AG09319 (cell line): ENCODE measurements at places on chromosomes 5 and 9.

- DNase-seq = no peak
Observed at GRCh38 chr9:3036333-3036700, 192.4 kb upstream of the PUM3 start.

DNA sequence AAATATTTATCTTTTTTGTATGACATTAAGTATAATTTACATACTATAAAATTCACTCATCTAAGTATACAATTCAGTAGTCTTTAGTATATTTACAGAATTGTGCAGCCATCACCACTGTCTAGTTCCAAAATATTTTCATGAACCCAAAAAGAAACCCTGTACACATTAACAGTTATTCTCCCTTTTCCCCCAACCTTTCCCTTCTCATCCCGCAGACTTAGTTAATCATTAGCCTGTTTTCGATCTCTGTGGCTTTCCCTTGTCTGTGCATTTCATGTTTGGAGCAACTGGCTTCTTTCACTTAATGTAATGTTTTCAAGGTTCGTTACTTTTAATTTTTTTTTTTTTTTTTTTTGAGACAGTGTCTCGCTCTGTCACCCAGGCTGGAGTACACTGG, 37.5 kb downstream of the MTREX start:
- no peak for DNase-seq

DNA sequence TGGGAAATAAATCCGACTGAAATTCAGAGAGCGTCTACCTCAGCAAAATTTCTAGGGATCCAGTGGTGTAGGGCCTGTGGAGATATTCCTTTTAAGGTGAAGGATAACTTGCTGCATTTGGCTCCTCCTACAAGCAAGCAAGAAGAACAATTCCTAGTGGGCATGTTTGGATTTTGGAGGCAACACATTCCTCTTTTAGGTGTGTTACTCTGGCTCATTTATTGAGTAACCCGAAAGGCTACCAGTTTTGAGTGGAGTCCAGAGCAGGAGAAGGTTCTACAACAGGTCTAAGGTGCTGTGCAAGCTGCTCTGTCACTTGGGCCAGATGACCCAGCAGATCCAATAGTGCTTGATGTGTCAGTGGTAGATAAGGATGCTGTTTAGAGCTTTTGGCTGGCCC, 862.4 kb upstream of the CDH9 start:
- no peak for DNase-seq

DNA sequence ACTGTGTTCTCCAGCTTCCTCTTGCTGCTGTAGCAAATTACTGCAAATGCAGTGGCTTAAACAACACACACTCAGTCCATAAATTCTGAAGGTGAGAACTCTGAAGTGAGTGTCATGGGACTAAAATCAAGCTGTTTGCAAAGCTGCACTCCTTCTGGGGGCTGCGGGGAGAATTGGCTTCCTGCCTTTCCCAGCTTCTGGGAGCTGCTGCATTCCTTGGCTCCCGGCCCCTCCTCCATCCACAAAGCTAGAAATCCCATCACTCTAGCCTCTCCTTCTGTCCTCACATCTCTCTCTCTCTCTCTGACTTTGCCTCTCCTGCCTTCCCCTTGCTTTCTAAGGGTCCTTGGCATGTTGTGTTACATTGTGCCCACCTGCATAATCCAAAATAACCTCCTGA, 14.2 kb upstream of the MED10 start:
- DNase-seq = no peak

DNA sequence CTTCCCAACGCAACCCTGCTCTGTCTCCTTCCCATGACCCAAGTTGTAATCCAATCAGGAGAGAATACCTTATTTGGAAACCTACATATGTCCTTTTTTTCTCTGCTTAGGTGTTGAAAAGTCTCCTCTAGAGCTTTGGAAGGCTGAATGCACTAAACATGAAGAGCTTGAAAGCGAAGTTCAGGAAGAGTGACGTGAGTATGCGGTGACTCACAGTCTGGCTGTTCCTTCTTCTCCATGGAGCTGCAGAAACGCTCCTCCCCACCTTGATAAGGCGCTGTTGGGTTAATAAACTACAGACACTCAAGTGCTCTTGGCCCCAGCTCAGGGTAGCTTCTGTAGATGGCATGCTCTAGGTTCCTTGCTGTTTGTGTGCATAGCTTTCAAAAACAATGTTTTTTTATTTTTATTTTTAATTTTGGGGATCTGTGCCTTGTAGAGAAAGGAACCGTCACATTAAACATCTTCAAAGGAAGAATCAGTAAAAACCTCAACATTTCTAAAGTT, 30.7 kb downstream of the RAI14 start:
- DNase-seq = peak; percentile 66

DNA sequence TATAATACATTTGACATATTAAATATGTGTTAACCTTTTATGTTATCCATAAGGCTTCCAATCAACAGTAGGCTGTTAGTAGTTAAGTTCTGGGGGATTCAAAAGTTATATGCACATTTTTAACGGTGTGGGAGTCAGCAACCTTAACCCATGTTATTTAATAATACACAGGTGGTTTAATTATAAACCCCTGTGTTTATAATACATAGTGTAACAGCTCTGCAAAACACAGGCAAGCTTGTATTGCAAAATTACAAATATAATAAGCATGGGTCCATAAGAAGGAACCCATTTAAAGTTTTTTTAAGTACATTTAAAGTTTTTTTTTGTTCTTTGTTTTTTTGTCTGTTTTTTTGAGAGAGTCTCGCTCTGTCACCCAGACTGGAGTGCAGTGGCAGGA, 14.5 kb upstream of the RAD23B start:
- DNase-seq = no peak

DNA sequence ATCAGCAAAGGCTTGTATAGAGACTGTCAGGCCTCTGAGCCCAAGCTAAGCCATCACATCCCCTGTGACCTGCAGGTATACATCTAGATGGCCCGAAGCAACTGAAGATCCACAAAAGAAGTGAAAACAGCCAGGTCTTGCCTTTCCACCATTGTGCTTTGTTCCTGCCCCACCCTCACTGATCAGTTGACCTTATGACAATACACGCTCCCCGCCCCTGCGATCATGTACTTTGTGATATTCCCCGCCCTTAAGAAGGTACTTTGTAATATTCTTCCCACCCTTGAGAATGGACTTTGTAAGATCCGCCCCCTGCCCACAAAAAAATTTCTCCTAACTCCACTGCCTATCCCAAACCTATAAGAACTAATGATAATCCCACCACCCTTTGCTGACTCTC, 18.6 kb upstream of the NPM1 start:
- no peak for DNase-seq

- DNase-seq = no peak
Observed at GRCh38 chr5:53288511-53288910, 179.0 kb upstream of the MOCS2 start.

- DNase-seq = no peak
Observed at GRCh38 chr5:141668601-141669265, 13.3 kb downstream of the ARAP3 start.

GRCh38 chr9:71812385-71812784, 44.1 kb upstream of the CEMIP2 start:
- no peak for DNase-seq

- no peak for DNase-seq
Observed at GRCh38 chr9:1058826-1059487, 8.8 kb downstream of the DMRT2 start.

DNA sequence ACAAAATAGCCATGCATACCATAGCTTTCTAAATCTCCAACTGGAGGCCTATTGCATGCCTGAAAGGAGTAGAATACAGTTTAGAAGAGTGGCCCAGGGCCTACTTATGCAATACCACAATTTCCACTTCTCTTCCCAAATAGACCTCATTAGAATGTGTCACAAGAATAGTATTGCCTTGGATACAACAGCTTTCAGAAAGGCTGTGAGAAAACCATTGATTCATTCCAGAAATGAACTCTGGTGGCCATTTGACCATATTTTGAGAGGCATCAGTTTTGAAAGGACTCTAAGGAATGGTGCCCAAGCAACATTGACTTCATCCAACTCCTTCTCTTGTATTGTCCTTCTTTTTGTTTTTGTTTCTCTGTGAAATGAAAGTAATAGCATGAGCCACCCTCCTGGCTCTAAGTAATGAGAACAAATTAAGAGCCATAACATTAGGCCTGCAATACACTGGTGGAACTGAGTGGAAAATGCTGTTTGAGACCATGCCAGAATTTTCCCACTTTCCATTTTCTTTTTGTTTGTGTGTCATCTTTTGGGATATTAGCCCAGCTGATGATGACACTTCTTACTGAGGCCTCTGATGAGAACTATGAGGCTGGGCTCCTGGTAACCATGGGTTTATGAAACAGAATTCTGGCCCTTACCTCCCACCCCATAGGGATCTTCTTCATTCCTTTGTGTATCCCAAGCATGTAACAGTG, 90.2 kb downstream of the TMEM174 start:
- DNase-seq = no peak

DNA sequence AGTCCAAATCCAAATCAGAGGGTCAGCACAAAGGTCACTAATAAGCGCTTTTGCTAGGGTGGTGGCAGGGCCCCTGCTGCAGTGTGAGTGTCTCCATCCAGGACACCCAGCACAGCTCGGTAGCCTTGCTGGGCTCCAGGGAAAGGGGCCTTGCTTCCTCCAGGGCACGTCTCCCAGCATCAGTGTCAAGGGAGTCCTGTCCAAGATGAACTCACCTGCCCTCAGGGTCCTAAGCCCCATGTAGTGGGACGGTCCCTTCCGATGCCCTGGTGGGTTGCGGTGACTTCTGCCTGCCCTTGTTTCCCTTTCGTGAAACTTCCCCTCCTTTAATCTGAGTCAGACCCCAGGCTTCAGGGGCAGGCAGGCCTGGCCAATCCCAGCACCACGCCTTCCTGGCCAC, 101.7 kb downstream of the ZNF354C start:
- no peak for DNase-seq

DNA sequence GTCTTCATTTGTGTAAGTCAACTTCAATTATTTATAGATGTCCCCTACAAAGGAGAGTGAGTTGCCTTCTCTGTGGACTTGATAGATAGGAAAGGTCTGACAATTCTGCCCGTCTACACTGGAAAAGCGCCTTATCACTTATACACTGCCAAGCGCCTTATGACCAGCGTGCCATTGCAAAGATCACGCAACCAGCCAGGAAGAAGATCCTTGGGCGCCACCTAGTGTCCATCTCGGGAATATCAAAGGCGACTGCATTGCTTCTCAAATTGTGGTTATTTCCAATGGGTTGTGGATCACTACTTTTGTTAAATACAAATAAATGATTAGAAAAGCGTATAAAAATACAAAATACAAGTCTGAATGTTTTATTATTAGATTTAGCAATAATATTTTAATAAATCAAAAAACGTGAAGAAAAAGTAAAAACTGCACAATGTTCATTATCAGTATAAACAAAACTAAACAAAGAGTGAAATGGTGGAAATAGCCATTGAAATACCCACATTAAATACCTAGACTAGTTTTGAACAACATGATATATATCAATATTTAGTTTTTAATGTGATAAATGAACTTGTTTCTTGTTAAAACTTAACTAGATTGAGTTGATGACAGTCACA, 27.8 kb downstream of the SUB1 start:
- peak; percentile 42 for DNase-seq

GRCh38 chr9:18143073-18143745, 330.7 kb upstream of the ADAMTSL1 start:
- no peak for DNase-seq

GRCh38 chr5:170563824-170564567, 60.2 kb downstream of the KCNIP1 start:
- DNase-seq = no peak

DNA sequence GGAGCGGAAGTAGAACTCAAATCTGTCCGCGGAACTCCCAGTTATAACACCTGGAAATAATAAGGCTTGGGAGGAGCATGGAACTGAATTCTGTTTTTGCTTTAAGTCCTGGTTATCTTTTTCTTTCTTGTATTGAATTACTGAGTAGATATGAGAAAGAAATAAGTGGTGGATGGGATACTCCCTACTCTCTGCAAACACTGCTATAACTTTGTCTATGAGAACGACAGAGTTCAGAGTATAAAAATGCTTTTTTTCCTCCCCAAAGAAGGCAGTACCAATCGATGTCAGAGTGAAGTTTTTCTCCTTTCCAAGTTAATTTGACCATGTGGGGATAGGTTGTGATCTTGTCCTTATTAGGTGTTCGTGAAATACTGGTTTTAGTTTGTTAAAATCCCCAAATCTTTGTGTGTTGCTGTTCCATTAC, 1.2 kb downstream of the RIC1 start:
- no peak for DNase-seq

- DNase-seq = no peak
Observed at GRCh38 chr9:89716559-89716958, 111.7 kb downstream of the GADD45G start.

DNA sequence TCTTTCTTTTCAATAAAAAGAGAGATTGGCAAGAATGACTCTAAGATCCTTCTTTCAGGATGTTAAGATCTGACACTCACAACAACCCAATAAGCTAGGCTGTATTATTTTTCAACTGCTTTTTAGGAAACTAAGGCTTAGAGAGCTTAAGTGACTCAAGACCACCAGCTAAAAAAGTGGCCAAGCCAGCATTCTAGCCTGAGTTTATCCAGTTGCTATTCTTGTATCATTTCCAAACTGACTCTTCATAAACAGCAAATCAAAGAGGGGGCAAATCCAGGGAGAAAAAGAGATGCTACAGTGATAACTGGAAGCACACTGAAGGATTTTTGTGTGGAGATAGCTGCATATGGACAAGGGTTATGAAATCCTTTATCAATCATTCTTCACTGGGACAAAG, 47.1 kb downstream of the TMEM252 start:
- no peak for DNase-seq

GRCh38 chr5:1000329-1000728, 8.3 kb upstream of the NKD2 start:
- no peak for DNase-seq

GRCh38 chr9:128282500-128282899, 6.4 kb downstream of the SWI5 start:
- DNase-seq = no peak

- DNase-seq = no peak
Observed at GRCh38 chr5:40453689-40454088, 226.0 kb upstream of the PTGER4 start.

DNA sequence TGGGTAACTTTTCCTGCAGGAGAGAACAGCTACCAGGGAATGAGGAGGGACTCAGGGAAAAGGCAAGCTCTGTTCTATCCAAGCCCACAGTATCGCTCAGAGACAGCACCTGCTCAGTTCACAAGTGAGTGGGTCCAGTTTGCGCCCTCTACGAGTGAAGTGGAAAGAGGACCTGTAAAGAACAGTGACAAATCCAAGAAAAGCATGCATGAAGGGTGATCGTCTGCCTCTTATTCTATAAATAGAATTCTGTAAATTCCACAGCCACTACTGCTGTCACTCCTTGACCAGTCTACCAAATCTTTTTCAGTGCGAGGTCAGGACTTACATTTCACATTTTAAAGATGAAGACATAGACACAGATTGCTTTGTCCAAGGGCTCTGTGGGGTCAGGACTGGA, 117.5 kb downstream of the ENTREP1 start:
- DNase-seq = no peak

GRCh38 chr9:116027951-116028350, 125.6 kb upstream of the PAPPA start:
- DNase-seq = no peak
